ENCODE measurements at places on chromosomes 3 and 15.

DNA sequence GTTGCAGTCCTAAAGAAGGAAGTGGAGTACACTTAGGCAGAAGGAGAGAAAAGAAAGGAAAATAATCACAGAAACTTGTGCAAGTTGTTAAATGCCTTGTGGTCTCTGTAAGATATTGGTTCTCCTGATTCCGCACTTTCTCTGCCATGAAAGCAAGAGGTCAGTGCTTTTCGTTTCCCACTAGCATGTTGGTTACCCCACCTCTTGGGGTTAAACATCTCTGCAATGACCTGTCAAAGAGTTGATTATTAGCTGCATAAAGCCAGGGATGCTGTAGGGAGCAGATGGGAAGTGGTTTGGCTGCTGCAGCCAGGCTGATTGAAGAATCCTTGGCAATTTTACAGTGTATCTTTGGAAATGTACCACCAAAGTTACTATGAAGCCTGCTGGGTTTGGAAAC is 33.3 kb downstream of the ZNF609 start:
- DNase-seq, result no peak

GRCh38 chr15:74398183-74398582 is 30.7 kb upstream of the CYP11A1 start:
- DNase-seq, result no peak

DNA sequence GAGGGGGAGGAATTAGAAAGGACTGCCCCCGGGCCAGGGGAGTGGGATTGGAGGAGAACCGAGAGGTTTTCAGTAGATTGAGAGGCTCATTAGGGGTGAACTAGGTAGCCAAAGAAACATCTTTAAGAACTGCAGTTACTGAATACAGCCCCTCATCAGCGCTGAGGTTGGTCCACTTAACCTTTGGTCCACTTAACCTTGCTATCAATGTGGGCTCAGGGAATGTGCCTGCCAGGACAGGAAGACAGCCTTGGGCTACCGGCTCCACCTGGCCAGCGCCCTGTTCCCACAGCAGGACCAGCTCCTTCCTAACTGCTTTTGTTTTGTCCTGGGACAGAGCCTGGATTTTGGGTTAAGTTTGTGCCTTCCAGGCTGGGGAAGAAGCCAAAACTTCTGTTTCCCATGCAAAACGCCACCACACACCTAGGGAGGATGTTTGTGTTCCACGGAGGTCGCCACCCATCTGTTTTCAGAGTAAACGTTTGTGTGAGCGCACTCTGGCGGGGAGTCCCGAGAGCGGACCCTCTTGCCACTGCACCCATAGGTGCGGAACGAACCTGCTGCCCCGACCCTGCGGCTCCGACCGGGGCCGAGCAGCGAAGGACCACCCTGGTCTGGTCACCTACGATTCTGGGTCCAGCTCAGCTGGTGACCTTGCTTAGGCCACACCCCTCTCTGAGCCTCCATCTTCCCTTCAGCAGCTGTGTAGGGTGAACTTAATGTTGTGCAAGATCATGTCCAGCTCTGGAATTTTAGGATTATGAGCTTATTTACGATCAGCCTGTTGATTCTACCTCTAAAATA is 107.4 kb downstream of the VGLL4 start:
- no peak for DNase-seq

- DNase-seq, result no peak
These were observed 421 bp downstream of the KLHL18 start for GRCh38 chr3:47283193-47283537.

DNA sequence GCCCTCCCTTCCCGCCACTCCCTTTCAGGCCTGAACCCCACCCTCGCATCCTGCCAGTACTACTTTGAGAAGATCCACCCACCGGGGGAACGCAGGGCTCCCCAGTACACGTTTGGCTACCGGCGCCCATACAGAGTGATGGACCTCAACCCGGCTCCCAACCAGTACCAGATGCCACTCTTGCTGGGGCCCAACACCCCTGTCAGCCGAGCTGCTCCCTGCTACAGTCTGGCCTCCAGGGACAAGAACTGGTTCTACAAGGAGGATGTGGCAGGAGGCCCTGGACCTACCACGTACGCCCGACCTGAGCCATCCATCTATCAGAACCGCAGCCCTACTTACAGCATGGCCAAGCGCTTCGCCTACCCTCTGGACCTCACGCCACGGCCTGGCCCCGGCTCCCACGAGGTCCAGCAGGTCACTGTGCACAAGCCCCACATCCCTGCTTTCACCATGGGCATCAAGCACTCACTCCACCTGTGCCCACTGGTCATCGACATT is 14.4 kb upstream of the CSPG4 start:
- no peak for DNase-seq

- DNase-seq, result no peak
These were observed 76.7 kb upstream of the MBNL1 start for GRCh38 chr3:152192050-152192449.

DNA sequence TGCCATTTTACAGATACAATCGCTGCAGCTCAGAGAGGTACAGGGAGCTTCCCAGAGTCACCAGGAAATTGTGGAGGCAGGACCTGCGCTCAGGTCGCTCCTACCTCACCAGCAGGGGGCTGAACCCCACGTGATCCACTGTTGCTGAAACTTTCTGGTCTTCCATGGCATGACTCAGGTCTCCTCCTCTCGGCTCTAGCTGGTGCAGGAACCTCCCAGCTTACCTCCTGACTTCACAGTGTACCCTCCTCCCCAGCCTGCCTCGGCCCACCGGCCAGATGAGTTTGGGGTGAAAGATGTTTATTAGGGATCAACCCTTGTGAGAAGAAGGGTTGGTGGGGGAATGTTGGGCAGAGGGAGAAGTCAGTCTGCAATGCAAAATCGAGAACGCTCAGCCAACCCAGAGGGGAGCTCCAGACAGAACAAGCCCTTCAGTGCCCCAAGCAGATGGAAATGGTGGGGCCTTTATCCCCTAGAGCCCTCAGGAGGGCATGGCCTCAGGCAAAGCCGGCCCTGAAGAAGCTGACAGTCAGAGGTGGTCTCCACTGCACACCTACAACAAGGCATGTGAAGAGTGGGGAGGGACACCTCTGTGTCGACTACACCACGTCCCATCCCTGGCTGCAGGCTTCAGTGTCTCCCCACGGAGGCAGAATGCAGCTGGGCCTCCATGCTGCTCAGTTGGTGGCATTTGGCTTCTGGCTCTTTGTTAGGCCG is 118.6 kb upstream of the PRR20G start:
- DNase-seq, result no peak

GRCh38 chr15:59247364-59247763 is 40.7 kb downstream of the LDHAL6B start:
- peak; percentile 21 for DNase-seq

DNA sequence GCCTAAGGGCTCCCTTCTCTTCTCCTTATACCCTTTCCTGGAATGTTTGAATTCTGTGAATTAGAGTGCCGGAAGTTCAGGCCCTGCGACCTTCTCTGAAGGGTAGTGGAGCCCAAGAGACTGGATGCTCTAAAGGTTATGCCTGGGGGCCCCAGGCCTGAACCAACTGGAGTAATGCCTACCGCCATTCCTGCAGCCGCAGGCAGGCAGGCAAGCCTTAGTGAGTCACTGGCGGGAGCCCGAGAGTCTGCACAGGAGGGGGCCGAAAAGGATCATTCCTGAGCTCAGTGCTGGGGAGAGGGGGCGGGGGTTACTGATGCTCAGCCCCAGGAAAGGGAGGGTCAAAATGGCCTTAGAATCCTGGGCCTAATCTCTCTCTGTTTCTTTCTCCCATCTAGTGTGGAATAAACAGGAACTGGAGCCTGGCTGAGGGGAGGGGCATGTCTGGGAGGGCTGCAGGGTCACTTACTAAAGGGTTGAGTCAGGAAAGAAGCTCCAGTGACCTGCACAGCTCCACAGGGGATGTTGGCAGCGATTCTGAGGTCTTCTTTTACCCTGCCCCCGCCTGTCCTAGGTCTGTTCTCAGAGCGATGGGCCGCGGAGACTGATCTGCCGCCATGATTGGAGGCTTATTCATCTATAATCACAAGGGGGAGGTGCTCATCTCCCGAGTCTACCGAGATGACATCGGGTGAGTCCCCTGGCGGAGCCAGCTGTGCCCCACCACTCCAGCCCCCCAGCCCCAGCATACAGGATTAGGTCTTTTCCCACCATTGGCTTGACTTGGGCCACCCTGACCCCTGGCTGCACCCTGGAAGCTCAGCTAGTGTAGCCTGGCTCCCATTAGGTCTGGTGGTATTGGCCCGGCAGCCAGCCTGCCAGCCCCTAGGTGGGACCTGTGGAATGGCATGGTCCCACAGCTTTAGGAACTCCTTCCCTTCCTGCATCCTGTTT is 2.0 kb downstream of the AP2M1 start:
- DNase-seq, result no peak

DNA sequence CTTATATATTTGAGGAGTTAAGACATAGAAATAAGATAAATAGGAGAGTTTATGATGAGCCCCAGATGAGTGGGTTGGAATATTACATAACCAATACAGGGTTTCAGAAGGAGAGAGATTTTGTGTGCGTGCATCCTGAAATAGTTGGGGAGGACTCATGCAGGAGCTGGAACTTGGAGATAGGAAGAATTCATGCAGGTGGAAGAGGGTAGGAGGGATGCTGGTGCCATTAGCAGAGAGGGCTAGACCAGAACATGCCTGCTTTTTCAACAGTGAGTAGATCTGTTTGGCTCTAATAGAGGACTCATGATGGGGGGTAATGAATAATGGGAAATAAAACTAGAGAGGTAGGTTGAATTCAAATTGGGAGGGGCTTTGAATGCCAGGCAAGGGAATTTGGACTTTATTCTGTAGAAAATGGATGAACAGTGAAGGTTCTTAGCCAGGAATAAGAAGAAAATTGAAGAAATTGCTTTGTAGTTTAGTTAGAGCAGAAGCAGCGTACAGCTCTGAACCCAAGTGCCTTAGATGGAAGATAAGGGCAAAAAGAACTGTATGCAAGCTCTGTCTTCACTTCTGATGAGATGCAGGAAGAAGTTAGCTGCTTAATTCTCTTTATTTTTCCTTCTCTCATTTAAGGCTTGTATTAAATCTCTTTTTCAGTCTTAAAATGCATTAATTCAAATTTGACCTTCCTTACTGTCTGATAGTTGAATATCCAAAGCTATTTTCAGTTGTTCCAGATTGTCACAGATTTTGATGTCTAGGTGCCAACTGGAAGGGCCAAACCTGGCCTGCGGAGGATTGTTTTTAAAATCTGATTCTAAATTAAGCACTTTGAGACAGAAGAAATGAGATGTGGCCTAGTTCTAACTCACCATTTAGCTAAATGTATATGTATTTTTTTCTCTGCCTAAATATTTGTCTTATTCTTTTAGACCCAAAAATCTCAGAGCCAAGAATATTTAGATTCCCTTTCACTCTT is 86.3 kb downstream of the PPM1L start:
- DNase-seq, result no peak

DNA sequence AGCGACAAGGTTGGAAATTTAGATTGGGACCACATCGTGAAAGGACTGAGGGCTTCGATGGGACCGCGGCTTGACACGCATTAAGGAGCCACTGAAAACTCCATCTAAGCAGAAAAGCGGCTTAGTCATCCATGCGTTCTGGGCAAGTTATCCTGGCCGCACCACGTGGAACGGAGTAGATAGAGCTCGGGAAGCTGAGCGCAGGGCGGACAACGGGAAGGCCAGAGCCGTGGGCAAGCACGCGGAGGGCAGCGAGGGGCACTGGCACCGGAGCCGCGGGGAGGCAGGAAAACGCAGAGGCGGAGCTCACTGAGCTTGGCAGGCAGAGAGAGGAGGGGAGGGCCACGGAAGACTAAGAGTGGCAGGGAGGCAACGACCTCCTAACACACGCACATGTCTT is 61.3 kb upstream of the VGLL4 start:
- DNase-seq, result no peak

DNA sequence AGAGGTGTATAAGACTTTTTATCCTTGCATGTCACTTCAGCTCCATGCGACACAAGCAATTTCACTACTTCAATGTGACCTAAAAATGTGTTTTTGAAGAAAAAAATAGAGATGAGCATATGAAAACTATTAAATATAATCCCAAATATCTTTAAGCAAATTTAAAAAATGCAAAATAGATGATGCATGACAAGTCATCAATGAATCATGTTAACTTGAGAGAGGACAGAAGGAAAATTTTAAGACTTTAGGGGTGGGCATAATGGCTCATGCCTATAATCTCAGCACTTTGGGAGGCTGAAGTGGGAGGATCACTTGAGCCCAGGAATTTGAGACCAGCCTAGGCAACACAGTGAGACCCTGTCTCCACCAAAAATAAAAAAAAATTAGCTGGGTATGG is 73.3 kb downstream of the ANKRD28 start:
- DNase-seq, result no peak

DNA sequence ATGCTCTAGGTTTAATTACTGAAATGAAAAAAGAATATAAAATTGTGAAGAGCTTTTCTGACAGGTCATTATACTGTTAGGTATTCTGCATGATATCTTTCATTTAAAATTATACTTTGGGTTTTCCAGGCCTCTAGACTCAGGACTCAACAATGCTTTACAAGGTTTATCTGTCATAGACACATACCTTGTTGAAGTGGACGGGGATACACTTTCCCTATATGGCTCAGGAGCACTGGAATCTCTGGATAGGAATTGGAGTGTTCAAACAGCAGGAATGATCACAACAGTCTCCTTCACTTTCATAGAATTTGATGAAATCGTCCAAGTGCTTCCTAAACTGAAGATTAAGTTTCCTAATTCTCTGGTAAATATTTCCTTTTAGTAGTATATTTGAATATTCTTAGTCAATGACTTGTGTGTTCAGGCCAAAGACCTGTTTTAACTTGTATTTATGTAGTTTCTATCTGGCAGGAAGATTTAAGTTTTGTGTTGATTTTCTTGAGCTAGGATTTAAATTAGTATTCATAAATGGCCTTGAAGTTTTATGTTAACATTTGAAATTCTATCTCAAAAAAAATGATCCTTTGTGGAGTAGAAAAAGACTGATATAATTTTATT is 106.9 kb upstream of the THSD4 start:
- no peak for DNase-seq

- DNase-seq, result no peak
These were observed 200.1 kb downstream of the TLE3 start for GRCh38 chr15:69897471-69898237.

- no peak for DNase-seq
These were observed 103.5 kb downstream of the IMPG2 start for GRCh38 chr3:101216710-101217465.

DNA sequence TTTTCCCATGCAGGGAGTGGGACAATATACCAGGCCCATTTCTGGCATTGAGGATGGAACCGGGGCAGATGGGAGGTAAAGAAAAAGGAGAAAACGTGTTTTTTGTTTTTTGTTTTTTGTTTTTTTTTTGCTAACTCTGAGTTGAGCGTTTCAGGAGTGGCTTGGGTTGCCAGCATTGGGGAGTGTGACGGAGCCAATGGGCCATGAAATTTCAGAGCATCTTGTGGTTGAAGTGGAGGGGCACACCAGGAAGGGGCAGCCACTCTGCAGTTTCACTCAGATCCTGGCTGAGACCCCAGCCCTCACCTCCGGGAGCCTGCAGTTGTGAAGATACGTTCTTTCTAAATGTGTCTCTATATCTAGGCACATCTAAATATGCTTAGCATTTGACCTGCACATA is 240.5 kb downstream of the TLE3 start:
- no peak for DNase-seq

- DNase-seq, result no peak
These were observed 10.0 kb downstream of the CCDC13 start for GRCh38 chr3:42763021-42763420.

All from activated CD4-positive, CD25-positive, alpha-beta regulatory T cell treated with anti-CD3 and anti-CD28 coated beads, Interleukin-2, amount 50 U/mL, for 16 hours (primary cell).